ENCODE measurements at places on chromosomes 3 and 15. TPM values are rescaled to one million over a fixed set of nuclear protein-coding genes. Genes with fewer than 3 reads are reported as not detected.

- DNase-seq, result no peak
- H3K4me1 ChIP-seq, result no peaks in the 10 kb centered on the region
- H3K36me3 ChIP-seq, result no peaks in the 10 kb centered on the region
- no peaks in the 10 kb centered on the region for H3K27me3 ChIP-seq
Measured at GRCh38 chr3:141915766-141916165, 39.3 kb downstream of the ATP1B3 start.

GRCh38 chr3:168531116-168531515, 435.4 kb upstream of the GOLIM4 start:
- no peak overlapping the region for H3K27ac ChIP-seq
- H3K4me3 ChIP-seq, result no peak overlapping the region
- no peaks in the 10 kb centered on the region for H3K4me1 ChIP-seq
- no peaks in the 10 kb centered on the region for H3K27me3 ChIP-seq
- DNase-seq, result no peak

Gene MELTF
- 1.1 TPM for total RNA-seq

Gene HTR3E
- total RNA-seq, result not detected

Measured in ovary (tissue), 10 donors.